ENCODE measurements at places on chromosomes 4 and X.

GRCh38 chrX:21167011-21167410, 207.2 kb upstream of the CNKSR2 start:
- H3K27me3 ChIP-seq = no peaks in the 10 kb centered on the region
- no peaks in the 10 kb centered on the region for H3K36me3 ChIP-seq
- no peak overlapping the region for H3K27ac ChIP-seq
- H3K4me3 ChIP-seq = no peak overlapping the region
- no peak for DNase-seq
- H3K4me1 ChIP-seq = no peaks in the 10 kb centered on the region

- peaks cover 3% of the 10 kb centered on the region for H3K27me3 ChIP-seq
- no peak for DNase-seq
- no peak overlapping the region for H3K27ac ChIP-seq
- H3K36me3 ChIP-seq = no peaks in the 10 kb centered on the region
Measured at GRCh38 chr4:153065276-153065675, 129.2 kb downstream of the FHDC1 start.

GRCh38 chrX:45822124-45822523, 621.4 kb upstream of the DIPK2B start:
- H3K27ac ChIP-seq = no peak overlapping the region
- no peaks in the 10 kb centered on the region for H3K4me1 ChIP-seq
- H3K4me3 ChIP-seq = no peak overlapping the region
- H3K36me3 ChIP-seq = no peaks in the 10 kb centered on the region

GRCh38 chr4:154490583-154491340, 837 bp downstream of the DCHS2 start:
- peaks cover 11% of the 10 kb centered on the region for H3K27me3 ChIP-seq
- H3K36me3 ChIP-seq = no peaks in the 10 kb centered on the region
- no peak for DNase-seq
- no peak overlapping the region for H3K27ac ChIP-seq
- no peak overlapping the region for H3K4me3 ChIP-seq

DNA sequence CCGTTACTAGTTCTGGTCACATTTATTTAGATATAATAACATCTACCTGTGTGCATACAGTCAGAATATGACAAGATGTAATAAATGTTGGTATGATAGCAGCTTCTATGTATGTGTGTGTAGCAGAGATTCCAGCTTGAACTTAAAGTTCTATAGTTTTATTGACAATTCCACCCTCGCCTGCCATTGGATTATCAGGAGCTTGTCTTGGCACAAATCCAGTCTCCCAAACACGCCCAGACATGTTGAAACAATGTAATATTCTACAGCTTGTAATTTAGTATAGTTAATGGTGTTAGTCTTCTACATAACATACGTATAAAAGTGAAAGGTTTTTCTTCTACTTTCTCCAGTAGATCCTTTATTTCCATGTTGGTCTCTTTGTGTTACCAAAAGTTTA, 44.4 kb downstream of the BBS12 start:
- H3K36me3 ChIP-seq = no peaks in the 10 kb centered on the region
- no peak overlapping the region for H3K4me3 ChIP-seq
- H3K27me3 ChIP-seq = no peaks in the 10 kb centered on the region
- H3K4me1 ChIP-seq = no peaks in the 10 kb centered on the region

DNA sequence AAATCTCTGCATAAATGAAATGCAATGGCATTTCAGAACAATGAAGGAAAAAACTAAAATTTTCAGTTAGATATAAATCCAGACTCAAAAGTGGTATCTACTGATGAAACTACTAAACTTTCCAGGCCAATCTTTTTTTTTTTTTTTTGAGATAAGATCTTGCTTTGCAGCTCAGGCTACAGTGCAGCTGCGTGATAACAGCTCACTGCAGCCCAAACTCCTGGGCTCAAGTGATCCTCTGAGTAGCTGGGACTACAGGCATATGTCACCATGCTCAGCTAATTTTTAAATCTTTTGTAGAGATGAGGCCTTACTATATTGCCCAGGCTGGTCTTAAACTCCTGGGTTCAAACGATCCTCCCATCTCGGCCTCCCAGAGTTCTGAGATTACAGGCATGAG, 1228.2 kb upstream of the ADGRL3 start:
- H3K4me3 ChIP-seq = no peak overlapping the region
- no peak overlapping the region for H3K27ac ChIP-seq
- H3K36me3 ChIP-seq = no peaks in the 10 kb centered on the region
- no peaks in the 10 kb centered on the region for H3K4me1 ChIP-seq
- no peak for DNase-seq
- no peaks in the 10 kb centered on the region for H3K27me3 ChIP-seq

DNA sequence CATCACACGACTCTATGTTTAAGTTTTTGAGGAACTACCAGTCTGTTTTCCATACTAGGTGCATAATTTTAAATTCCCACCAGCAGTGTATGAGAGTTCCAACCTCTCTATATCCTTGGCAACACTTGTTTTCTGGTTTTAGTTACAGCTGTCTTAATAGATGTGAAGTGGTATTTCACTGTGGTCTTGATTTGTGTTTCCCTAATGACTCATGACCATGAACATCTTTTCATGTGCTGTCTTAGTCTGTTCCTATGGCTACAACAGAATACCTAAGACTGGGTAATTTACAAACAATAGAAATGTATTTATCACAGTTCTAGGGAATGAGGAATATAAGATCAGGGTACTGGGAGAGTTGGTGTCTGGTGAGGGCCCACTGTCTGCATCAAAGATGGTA, 51.5 kb upstream of the GPR78 start:
- no peak overlapping the region for H3K4me3 ChIP-seq
- no peak for DNase-seq
- no peaks in the 10 kb centered on the region for H3K36me3 ChIP-seq
- no peak overlapping the region for H3K27ac ChIP-seq

- no peaks in the 10 kb centered on the region for H3K36me3 ChIP-seq
- no peaks in the 10 kb centered on the region for H3K27me3 ChIP-seq
- H3K4me3 ChIP-seq = no peak overlapping the region
- DNase-seq = no peak
- no peak overlapping the region for H3K27ac ChIP-seq
- H3K4me1 ChIP-seq = no peaks in the 10 kb centered on the region
Measured at GRCh38 chrX:6694977-6695376, 160.1 kb upstream of the VCX3A start.

- no peaks in the 10 kb centered on the region for H3K36me3 ChIP-seq
- no peak overlapping the region for H3K4me3 ChIP-seq
- no peak overlapping the region for H3K27ac ChIP-seq
- H3K27me3 ChIP-seq = no peaks in the 10 kb centered on the region
Measured at GRCh38 chr4:175560604-175561003, 251.5 kb downstream of the GPM6A start.

- DNase-seq = no peak
- H3K4me3 ChIP-seq = no peak overlapping the region
- H3K4me1 ChIP-seq = peaks cover 25% of the 10 kb centered on the region
- H3K27me3 ChIP-seq = no peaks in the 10 kb centered on the region
- peaks cover 17% of the 10 kb centered on the region for H3K36me3 ChIP-seq
Measured at GRCh38 chrX:72273718-72274117, 3.3 kb downstream of the RPS4X start.

DNA sequence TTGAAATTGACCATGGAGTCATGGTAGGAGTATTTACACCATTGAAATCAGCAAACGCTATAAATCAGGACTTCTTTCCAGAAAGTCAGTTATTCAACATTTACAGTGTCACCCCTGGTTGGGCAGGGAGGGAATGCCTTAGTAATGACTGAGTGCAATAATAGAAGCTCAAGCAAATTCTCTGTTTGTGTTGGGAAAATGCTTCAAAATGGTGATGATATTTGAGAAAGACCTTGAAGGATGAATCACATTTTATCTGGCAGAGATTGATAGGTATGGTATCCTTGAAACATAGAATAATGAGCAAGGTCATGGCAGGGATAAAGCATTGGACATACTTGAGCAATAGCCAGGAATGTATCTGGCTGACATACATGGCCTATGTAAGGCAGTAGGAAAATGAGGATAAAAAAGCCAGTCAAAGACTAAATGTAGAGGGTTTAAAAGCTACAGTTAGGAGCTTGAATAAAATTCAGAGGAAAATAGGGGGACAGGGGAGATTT, 248.7 kb downstream of the FMR1NB start:
- H3K4me1 ChIP-seq = no peaks in the 10 kb centered on the region
- no peaks in the 10 kb centered on the region for H3K27me3 ChIP-seq
- no peak for DNase-seq
- H3K4me3 ChIP-seq = no peak overlapping the region
- no peak overlapping the region for H3K27ac ChIP-seq
- H3K36me3 ChIP-seq = no peaks in the 10 kb centered on the region

DNA sequence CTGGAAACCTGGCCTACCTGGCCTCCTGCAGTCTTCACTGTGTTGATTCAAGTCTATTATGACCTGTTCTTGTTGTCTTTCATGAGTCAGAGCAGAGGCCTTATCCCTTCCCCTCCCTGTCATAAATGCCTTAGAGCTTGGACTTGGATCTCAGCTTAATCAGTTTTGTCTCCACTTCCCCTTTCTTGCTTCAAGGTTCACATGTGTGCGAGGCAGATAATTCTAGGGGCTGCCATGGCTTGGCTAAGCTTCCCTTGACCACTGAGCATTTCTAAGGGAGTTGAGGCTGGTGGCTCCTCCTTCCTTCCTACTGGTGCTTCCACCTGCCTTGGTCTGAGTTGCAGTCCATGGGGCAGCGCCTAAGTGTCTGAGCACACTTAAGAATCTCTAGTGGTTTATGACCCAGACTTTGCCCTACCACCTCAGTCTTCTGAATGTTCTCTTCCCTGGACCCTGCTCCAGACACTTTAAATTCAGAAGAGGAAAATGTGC, 1.7 kb upstream of the HEPH start:
- H3K4me3 ChIP-seq = no peak overlapping the region
- no peak overlapping the region for H3K27ac ChIP-seq
- H3K4me1 ChIP-seq = no peaks in the 10 kb centered on the region
- H3K36me3 ChIP-seq = no peaks in the 10 kb centered on the region

- H3K36me3 ChIP-seq = no peaks in the 10 kb centered on the region
- H3K27ac ChIP-seq = no peak overlapping the region
- DNase-seq = no peak
- H3K27me3 ChIP-seq = no peaks in the 10 kb centered on the region
Measured at GRCh38 chr4:119832776-119833175, 204.2 kb upstream of the PDE5A start.

GRCh38 chrX:150731795-150732194, 38.6 kb downstream of the MTMR1 start:
- H3K4me3 ChIP-seq = no peak overlapping the region
- H3K4me1 ChIP-seq = no peaks in the 10 kb centered on the region
- H3K27ac ChIP-seq = no peak overlapping the region
- no peak for DNase-seq
- H3K36me3 ChIP-seq = no peaks in the 10 kb centered on the region
- H3K27me3 ChIP-seq = no peaks in the 10 kb centered on the region

DNA sequence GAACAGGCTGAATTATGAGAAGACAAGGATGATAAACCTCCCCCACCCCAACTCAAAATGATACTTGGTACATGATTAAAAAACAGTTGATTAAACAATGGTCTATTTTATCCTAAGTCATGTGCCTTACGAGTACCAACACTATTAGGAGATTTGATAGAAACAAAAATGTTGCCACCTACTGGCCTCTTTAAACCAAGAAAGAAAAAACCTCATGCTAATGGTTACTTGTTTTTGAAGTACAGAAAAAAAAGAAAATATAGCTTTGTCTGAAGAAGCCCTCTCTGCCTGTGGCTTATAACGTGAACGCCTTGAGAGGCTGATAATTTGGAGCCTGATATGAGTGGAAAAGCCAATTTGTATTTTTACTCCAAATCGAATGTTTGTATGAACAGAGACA, 538.2 kb downstream of the DMD start:
- H3K4me1 ChIP-seq = no peaks in the 10 kb centered on the region
- DNase-seq = no peak
- H3K36me3 ChIP-seq = no peaks in the 10 kb centered on the region
- H3K27ac ChIP-seq = no peak overlapping the region

DNA sequence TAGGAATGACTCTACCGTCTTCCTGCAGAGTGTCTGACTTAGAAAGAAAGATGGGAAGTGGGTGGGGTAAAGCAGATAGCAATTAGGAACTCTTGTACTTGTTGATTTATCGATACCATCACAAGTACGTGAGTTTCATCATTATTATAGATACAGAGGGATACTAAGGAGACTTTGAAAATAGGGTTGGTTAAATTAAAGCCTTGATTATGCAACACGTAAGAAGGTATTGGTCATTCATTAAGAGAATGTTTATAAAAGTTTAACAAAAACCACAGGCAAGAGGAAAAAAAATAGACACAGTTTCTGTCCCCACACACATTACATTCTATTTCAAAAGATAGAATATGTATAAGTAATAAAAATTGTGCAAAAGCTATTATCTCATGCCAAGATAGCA, 65.9 kb upstream of the UGT2B7 start:
- H3K27me3 ChIP-seq = no peaks in the 10 kb centered on the region
- no peaks in the 10 kb centered on the region for H3K36me3 ChIP-seq
- H3K27ac ChIP-seq = no peak overlapping the region
- no peak for DNase-seq

GRCh38 chrX:57227691-57228090, 58.8 kb upstream of the FAAH2 start:
- no peaks in the 10 kb centered on the region for H3K4me1 ChIP-seq
- DNase-seq = no peak
- H3K27ac ChIP-seq = no peak overlapping the region

DNA sequence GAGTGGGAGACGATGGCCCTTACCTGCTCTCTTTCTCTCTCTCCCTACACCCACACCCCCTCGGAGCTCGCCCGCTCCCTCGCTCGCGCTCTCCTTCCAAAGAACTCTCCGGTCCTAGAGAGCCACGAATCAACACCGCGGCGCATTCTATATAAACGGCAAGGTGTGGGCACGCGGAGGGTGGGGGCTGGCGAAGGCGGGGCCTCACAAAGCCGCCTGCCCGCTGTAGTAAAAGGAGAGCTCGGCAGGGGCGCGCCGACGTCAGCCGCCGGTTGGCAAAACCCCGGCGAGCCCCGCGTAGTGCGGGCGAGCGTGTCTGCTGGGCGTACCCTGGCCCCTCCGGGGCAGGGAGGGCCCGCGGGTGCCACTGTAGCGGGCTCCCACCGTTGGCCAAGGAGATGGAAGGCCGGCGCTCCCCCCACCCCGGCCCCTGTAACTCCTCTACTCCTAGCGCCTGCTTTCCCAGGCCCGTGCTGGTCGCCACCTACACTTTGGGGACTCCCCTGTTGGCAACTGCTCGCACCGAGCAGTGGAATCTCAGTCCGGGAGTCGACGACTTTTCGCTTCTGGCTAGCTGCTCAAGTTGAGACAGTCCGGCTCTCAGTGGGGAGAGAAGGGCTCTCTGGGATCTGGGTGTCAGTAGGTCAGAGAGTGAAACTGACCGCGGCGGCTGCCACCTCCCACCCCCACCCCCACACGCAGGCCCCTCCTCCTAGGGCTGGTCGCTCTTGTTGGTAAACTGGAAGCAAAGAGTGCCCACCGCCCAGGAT, 325.5 kb upstream of the F9 start:
- H3K36me3 ChIP-seq = no peaks in the 10 kb centered on the region
- no peaks in the 10 kb centered on the region for H3K27me3 ChIP-seq
- no peaks in the 10 kb centered on the region for H3K4me1 ChIP-seq
- peak overlapping the region; percentile 25 for H3K4me3 ChIP-seq
- DNase-seq = no peak
- no peak overlapping the region for H3K27ac ChIP-seq

- no peaks in the 10 kb centered on the region for H3K36me3 ChIP-seq
- no peaks in the 10 kb centered on the region for H3K4me1 ChIP-seq
- no peaks in the 10 kb centered on the region for H3K27me3 ChIP-seq
- no peak overlapping the region for H3K4me3 ChIP-seq
Measured at GRCh38 chr4:114223580-114223979, 244.1 kb upstream of the ARSJ start.
